ENCODE measurements at places on chromosomes 4 and X.

DNA sequence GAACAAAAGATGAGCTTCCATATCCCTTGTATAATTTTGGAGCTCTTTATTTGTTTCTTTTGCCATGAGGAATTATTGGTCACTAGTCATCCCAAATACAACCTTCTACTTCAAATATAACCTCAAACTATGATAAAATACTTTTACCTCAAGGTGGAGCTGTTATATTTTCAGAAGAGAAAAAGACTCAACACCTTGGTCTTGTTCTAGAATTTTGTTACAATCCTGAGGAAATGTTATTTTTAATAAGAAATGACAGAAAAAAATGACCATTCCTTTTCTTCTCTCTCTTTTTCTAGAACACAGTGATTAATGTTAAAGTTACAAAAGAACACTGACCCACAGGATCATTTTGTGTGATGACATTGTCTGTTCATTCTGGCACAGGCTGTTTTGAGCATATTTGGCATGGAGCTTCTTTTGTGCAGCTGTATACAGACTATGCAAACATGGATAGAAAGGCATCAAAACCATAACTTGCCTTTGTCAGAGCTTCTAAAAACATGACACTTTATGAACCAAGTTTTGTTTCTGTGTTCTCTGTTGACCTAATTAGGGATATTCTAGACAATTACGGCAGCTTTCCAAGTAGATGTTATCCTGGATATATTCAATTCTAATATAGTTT, 159.6 kb upstream of the CTSO start:
- DNase-seq, result no peak

GRCh38 chr4:13452927-13453579, 31.1 kb downstream of the RAB28 start:
- no peak for DNase-seq

DNA sequence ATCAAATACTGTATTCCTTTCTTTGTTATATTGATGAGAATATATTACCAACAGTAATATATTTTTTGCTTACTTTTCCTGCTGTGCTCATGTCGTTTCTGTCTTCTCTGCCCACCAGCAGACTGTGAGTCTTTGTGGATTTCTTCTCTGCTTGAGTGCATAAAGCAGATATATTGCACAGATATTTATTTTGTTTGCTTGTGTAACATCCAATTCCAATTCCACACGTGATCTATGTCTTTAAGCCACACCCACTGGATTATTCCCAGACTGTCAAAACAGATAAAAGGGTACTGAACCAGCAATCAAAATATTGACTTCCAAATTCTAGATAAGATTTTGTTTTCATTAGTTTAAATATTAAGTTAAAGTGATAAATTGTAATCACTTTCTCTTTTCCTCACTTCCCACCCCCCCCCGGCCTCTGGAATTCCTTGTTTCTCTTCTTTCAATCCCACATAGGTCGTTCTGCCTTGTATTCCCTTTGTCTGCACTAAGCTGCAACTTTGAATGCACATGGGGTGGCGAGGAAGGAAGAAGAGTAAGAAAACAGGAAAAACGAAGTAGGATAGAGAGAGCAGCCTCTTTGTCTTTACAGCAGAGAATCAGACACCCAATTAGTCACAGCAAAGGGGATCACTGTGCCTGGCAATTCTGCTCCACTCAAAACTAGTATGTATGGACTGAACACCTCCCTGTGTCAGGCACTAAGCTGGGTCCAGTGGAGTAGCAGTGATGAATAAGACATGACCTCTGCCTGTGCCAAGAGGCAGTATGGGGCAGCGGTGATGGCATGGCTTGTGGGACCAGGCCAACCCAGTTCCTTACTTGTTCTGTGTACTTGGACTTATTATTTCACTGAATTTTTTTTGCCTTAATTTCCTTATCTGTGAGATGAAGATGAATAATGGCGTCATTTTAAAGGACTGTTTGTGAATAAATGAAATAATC, at the start of gene ADH1B:
TSS of gene ADH1B (minus strand) at position 161 of the 951 bp plus-strand sequence. CDS start at position 91, 70 bp downstream.
- DNase-seq, result no peak

- no peak for DNase-seq
Measured at GRCh38 chr4:141645611-141646340, 9.4 kb downstream of the IL15 start.

DNA sequence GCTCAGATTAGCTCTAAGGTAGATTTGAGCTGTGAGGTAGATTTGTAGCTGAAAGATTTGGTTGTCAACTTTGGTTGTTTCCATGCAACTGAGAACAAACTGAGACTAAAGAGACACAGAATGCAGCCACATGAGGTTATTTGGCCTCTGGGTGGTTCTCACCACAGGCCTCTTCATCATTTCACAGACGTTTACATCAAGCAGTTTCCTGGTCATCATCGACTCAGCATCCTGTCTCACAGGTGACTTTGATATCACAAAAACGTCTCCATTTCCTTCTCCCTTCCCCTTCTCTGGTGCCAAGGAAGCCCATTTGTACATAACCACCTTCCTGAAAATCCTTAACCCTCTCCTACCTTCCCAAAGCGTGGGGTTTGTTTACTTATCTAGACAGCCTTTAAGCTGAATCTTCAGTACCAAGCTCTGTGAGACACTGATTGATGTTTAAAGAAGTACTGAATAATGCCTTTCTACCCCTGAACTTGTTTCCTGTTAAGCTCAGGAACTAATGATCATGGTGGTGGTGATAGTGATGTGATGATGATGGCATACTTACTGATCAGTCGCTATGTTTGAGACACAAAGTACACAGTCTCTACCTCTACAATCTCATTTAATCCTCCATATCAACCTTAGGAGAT, 81.9 kb downstream of the FAM114A1 start:
- DNase-seq, result no peak

DNA sequence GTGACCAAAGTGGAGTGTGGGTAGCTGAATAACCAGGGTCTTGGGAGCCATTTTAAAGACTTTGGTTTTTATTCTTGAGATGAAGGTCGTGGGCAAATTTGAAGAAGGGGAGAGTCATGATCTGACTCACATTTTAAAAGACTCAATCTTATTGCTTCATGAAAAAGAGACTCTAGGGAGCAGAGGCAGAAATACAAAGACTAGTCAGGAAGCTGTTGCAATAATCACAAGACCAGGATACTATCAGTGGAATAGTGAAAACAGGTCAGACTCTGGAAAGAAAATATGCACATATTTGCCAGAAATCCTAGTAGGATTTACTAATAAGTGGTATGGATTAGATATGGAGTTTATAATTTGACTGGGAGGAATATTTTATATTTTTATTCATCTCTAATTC, 448.4 kb downstream of the RAPGEF2 start:
- DNase-seq, result no peak

DNA sequence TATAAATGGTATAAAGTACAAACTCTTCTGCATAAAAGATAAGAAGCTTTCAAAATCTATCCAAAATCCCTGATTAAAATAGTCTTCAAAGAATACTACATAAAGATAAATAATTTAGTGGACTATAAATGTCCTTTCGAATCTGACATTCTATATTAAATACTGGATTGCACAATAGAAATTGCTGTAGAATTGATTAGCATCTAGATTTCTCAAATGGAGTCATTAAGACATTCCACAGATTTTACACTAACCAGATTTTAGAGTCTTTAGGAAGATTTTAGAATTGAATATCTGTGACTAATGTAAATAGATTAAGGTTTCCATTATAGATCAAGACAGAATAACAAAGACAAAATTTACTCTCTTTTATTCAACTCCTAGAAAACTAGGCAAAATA, 663.9 kb downstream of the STPG2 start:
- no peak for DNase-seq

DNA sequence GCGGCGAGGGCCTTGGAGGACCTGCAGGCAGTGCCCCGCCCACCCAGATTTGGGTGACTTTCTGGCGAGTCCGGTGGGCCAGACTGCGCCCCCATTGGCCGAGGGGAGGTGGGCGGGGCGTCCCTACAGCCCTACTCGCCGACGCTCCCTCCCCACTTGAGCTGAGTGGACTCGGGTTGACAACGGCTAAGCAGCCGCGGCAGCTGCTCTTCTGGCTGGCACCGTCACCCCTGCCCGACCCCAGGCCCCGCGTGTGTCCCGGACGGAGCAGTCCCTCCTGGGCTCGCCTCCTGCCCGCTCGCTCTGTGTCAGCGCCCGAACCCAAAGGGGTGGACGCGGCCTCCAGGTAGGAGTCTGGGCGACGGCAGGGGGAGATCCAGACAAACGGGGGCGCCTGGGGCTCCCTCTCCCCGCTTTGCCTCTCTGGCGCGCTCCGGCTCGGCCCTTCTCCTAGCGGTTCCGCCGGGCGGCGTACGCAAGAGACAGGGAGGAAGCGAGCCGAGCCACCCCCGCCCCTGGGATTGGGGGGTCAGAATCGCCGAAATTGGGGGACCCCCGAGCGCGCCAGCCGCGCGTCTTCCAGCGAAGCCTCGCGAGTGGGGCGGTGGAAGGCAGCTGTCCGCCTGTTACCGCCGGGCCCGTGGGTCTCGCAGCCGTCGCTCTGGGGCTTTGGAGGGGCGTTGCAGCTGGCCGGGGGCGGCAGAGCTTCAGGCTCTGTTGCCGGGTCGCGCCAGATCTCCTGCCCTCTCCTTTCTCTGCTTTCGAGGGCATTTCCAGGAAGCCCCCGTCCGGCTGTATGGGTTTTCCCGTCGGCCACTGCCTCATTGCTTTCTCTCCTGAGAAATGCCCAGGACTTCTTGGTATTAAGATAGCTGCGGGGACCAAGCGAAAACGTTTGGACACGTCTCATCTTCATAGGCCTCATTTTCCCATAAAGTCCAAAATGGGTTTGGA, 46.3 kb downstream of the STARD8 start:
- peak; percentile 86 for DNase-seq

DNA sequence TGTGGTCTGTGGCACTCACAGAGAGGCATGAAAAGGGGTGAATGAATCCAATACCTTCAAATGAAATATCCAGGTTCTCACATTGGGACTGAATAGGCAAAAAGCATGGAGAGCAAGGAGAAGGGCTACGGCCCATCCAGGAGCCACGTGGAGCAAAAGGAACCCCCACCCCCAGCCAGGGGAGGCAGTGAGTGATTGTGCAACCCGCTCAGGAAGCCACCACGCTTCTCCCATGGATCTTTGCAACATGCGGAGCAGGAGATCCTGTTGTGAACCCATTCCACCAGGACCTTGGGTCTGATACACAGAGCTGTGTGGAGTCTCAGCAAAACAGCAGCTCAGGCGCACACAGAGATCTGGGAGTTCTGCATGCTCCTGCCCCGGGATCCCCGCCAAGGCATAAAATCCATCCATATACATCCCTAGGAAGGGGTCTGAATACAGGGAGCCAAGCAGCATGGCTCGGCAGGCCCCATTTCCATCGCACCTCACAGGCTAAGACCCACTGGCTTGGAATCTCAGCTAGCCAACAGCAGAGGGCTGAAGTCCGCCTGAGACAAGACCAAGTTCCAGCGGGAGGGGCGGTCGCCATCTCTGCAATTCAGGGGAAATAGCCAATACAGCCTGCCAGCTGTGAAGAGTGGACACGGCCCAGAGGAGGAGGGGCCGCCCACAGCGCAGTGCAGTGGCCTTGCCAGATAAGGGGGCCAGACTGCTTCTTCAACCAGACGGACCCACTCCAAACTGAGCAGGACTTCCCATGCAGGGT, 80.2 kb downstream of the FGF16 start:
- DNase-seq, result no peak

DNA sequence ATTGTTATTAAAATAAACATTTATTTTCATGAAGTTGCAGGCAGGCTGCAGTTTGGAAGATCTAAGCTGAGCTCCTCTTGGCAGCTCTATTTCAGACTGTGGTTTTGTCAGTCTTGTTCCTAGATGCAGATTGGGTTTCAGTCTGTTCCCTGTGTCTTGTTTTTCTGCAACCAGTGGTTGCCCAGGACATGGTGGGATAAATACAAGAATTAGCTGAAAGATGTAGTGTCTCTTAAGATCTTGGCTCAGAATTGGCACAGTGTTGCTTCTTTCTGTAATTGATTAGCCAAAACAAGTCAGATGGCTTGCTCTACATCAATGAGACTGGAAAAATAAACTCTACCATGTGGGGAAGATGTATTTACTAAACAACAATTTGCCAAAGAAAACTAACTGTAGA, 283.0 kb upstream of the BOD1L1 start:
- DNase-seq, result no peak

DNA sequence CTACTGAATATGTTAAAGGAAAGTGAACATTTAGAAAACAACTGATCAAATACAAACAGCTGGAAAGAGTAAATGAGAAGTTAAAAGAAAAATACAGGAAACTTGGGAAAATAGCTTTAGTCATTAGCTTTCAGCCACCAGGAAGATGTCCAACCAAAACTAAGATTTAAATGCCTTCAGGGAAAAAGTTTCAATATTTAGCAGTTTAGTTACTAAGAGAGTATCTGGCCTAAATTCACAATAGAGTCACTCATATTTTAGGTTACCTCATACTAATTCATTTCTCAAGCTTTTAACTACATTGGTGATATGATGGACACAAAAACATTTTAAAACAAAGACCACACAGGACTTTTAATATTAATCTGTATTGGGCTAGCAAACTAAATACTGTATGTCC, 13.1 kb upstream of the KLHL13 start:
- no peak for DNase-seq

- no peak for DNase-seq
Measured at GRCh38 chr4:35151816-35152572, 1092.3 kb downstream of the ARAP2 start.

- DNase-seq, result no peak
Measured at GRCh38 chr4:152185786-152186550, 349.9 kb downstream of the FBXW7 start.

All from cardiac septum (tissue), 1 donor.